ENCODE measurements at places on chromosomes 7 and 10.
A peak's percentile ranks its signal among the peaks of the same experiment; 100 is the strongest.

GRCh38 chr7:104979167-104979841, 34.7 kb upstream of the KMT2E start:
- DNase-seq, result peak; percentile 85

DNA sequence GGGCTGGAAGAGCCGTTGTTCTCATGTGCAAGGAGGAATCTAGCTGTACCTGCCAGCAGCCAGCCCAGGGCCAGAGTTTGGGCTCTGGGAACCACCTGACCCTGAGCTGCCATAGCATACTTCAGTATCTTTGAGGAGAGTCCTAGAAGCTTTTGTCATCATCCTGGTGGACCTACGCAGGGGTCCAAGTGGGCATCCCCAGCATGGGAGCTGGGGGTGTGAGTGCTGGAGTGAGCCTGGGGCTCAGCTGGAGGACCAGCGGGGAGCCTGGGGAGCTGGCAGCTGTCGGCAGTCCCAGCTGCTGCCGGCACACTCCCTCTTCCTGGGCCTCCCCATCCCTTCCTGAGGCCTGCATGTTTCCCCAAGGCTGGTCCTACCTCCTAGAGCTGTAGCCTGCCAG, 32.5 kb downstream of the C10orf105 start:
- DNase-seq, result no peak

- peak; percentile 9 for DNase-seq
These were observed 113.0 kb downstream of the SEC23IP start for GRCh38 chr10:120005207-120006201.

GRCh38 chr7:111919631-111920179, 286.5 kb downstream of the DOCK4 start:
- DNase-seq, result peak; percentile 29

- peak; percentile 49 for DNase-seq
These were observed 99.8 kb downstream of the EPDR1 start for GRCh38 chr7:38020121-38020785.

GRCh38 chr10:108629834-108630233, 1293.5 kb downstream of the XPNPEP1 start:
- DNase-seq, result peak; percentile 49

- no peak for DNase-seq
These were observed 189.8 kb downstream of the HECW1 start for GRCh38 chr7:43302211-43302711.

GRCh38 chr10:30639946-30640786, 10.6 kb upstream of the LYZL2 start:
- DNase-seq, result peak; percentile 86

DNA sequence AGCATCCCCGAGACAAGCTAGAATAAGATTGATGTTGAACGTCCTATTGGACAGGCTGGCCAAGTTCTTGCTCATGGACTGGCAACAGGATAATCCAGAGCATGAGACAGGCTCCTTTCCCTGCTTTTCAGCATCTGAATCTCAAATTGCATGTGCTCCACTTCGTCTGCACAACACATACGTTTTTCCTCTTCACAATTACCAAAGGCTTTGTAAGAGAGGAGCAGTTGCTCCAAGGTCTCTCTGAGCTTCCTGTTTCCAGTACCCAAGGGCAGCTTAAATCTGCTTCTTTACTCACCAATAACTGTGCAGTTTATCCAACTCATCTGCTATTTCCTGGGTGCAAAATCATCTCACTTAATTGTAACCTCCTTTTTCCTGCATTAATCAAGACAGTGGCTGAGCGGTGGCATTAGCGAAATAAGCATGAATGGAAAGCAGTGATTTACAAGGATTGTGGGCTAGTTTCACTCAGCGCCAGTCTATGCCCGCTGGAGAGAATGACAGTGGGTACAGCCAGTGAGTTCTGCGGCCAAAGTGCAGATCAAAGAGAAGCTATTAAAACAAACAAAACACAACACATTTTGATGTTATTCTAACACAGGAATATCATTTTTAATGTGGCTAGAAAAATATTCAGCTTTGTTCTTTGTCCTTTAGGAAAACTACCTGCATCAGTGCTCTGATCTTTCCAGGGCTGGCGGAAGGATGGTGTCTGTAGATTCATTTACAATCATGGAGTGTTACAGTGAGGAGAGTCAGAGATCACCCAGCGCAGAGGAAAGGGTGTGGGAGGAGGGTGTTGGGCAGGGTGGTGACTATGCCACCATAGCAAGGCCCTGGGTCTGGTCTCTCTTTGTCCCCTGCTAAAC, 79.8 kb downstream of the CHN2 start:
- peak; percentile 84 for DNase-seq

DNA sequence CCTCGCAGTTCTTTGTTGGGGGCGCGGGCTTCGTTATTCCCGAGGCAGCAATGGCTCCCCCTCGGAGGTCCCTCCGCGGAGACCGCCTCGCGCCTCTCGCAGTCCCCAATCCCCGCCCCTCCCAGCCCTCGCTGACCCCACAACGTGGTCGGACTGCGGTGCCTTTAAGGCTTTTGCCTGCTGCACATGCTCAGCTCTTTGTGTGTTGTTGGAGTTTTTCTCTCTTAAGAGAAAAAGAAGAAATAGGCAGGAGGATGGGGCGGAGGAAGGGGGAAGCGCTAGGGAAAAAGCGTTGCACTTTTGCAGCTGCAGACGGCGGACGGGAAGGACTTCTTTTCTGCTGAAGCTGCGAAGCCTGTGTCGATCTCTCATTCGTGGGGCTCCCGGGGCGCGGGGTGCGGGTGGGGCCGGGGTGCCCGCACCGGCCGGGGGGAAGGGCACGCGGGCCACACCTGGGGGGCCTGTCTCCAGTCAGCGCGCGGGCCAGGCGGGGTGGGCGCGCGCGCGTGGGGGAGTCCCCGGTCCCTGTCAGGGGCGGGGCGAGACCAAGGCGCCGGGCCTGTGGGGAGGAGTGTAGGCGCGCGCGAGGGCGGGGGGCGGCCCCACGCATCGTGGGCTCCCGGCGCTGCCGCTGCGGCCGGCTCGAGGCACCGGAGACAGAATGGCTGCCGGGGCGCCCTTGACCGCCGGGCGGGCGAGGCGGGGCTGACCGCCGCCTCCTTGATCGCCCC, 445 bp upstream of the ATRNL1 start:
- peak; percentile 21 for DNase-seq

DNA sequence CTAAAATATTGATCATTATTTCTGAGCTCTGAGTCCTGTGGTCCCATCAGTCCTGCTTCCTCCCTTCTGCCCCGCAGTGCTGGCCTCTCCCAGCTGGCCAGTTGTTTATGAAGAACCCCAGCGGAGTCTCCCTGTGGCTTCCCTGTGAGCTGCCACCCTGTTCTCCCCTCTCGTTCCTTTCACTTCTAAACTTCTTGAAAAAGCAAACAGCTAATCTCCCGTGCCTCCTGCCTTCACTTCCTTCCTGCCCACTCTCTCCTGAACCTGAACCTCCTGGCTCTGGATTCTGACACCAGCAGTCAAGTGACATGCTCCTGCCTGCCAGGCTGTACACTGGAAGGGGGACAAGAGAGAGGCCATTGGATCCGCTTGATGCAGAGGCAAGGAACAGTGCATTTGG, 63.7 kb upstream of the ZPBP start:
- DNase-seq, result no peak

DNA sequence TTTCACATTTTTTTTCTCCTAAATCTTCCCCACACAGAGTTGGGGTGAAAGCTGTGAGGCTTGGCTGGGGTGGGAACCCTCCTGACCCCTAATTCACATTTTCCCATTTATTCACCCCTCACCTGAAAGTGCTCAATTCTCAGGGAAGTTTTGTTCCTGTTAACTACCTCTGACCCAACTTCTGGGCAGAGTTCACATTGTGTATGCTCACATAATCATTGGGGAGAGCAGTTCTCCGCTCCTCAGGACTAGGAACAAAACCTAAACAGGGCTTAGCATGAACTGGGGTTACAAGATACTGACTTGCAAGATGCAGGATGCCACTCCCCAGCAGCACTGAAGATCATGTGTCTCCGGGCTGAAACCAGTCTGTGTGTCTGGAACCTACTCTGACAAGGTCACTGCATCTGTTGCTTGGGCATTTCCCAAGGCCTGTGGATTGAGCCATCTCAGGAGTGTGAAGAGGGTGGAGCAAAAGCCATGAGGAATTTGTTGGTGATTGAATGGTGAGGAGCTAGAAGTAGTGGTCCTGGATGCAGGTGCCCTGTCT, 258.1 kb upstream of the IGFBP3 start:
- no peak for DNase-seq

DNA sequence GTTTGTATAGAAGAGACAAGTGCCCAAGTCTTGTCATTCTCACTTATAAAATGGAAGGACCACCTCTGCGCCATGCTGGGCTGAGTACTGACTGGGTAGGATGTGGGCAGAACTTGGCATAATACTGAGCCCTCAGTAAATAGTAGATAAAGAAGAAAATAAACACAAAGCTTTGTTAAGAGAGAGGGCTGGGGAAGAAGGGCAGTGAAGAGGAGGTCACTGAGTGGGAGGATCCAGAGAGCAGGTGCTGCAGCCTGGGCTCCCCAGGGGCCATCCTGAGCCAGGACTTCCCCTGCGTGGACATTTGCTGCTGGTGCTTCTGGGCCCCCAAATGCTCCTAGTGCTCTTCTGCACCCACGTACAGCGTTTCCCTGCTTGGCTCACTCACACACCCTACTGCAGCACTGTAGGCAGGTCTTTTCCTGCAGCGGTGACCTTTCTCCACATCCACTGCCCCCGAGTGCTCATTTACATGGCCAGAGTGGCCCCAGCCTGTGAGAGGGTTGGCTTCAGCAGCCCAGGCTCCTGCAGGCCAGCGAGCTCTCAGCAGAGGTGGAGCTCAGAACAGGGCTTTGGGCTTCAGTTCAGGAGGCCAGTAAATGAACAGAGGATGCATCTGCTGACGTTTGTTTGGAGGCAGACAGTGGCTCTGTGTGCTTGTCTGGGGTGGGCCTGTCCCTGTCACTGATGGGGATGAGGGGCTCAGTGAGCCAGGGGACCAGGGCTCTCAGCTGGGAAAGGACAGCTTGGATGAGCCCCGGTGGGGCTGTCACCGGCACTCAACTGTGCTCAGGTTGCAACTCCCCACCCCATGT, 164.6 kb downstream of the ADARB2 start:
- no peak for DNase-seq

- no peak for DNase-seq
These were observed 156.2 kb downstream of the GRID1 start for GRCh38 chr10:86210416-86210815.

- peak; percentile 66 for DNase-seq
These were observed 101.2 kb upstream of the KLF6 start for GRCh38 chr10:3886191-3886590.

DNA sequence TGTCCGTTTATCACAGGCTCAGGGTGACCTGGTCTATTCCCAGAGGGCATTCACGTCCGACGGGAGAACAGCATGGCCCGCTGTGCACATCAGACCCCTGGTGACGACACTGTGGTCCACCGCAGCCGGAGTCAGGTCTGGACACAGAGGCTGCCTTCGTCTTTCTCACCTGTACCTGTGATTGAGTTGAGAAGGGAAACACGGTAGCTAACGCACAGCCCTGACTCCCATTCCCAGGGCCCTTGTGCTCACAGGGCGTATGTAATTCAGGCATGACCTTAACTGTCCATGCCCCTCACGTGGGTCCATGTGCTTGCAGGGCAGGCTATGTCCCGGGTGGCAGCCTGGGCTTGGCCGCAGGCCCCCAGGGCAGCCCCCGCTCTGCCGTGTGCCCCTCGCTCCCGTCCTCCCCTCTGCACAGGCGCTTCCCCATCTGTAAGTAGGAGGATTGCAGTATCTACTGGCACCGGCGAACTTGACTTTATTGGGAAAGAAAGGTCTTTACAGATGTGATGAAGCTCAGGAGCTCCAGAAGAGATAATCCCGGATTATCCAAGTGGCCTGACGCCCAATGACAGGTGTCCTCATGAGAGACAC, 221.3 kb upstream of the TCERG1L start:
- no peak for DNase-seq

- peak; percentile 4 for DNase-seq
These were observed 3.8 kb downstream of the VPS41 start for GRCh38 chr7:38905056-38905759.

DNA sequence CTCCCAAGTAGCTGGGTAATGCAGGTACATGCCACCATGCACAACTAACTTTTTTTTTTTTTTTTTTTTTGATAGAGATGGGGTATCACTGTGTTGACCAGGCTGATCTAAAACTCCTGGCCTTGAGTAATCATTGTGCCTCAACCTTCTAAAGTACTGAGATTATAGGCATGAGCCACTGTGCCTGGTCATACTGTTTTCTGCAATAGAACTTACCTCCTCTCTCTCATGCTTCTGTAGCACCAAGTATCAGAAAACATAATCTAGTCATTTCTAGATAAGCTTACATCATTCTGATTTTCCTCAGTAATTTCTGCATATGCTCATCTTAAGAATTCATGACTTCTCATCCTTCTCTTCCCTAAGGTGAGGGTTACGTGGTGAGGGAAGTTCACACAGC, 210.0 kb downstream of the IMMP2L start:
- no peak for DNase-seq

DNA sequence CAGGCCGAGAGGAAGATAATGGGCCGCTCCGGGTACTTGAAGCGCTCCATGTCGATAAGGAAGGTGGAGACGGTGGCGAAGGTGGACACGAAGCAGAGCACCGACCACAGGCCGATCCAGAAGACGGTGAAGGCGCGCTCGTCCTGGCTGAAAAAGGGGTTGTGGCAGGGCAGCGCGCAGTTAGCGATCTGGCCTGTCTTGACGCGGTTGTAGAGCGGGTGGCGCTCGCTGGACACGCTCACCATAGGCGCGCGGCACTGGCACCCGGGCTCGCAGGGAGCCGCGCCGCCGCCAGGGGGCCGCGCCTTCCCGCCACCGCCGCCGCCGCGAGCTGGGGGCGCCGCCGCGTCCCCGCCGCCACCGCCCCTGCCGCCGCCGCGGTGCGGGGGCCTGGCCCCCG, 1.6 kb downstream of the FZD8 start:
- DNase-seq, result peak; percentile 74

GRCh38 chr7:156932006-156932405, 17.5 kb upstream of the NOM1 start:
- peak; percentile 8 for DNase-seq

DNA sequence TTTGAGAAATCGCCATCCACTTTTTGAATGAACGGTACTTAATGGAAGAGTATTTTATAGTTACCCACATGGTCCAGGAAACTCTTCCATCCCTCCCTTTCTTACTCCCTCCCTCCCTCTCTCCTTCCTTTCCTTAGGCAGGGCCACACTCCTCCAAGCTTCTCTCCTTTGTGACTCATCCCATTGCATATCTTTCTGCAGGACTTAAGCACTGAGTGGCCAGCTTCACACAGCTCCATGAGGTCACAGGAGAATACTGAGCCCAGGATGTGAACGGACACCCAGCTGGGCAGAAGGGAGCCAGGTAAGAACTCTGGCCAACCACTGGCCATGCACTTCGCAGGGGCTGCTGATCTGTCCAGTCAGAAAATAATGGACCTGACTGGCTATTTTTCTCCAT, 189.7 kb upstream of the ADCY1 start:
- no peak for DNase-seq

DNA sequence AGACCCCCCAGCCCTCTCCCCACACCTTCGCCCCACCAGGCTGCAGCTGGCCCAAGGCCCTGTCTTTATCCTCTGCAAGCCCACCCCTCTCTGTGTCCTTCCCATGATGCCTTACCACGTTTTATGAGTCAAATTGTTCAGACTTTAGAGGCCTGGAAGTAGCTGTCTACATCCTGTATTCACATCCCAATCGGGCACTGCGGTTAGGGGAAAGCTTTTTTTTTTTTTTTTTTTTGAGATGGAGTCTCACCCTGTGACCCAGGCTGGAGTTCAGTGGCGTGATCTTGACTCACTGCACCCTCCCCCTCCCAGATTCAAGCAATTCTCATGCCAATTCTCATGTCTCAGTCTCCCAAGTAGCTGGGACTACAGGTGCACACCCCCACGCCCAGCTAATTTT, 121.5 kb upstream of the SH2B2 start:
- DNase-seq, result no peak

All from fibroblast of the aortic adventitia (primary cell).